ENCODE measurements at places on chromosomes 2 and 18.

DNA sequence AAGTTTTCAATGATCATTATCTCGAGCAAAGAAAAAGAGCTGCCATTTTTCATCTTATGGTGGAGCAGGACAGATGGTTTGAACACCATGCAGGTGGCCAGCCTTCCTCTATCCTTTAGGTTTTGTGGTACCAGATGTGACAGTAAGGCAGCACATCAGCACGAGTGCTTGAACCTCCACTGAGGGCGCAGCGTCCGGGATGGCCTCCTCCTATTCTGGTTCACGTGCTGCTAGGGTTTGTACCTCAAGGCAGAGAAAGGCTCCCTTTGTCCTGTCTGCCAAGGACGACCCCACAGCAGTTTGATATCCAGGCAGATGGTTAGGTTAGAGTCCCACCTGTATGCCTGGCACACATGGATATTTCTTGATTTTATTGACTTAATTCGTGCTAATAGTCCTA is 50.2 kb downstream of the DCDC2C start:
- no peak for DNase-seq

GRCh38 chr2:181574321-181574720 is 82.6 kb downstream of the CERKL start:
- no peak for DNase-seq

DNA sequence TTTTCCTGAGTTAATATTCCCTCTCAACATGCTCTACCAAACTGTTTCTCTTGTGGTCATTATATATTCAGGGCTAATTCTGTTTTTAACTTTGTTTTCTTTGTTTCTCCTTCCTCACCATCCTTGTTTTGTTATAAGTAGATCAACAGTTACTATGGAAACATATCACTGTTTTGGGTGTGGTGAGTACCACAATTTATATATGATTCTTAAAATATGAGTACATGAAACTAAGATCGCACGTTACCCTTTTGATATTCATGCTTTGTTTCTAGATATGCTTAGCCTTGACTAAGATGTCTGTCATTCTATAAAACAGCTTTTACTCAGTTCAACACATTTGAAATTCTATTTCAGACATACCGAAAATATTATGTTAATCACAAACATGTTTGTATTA is 232.3 kb upstream of the ITGA4 start:
- DNase-seq = no peak

- no peak for DNase-seq
Measured at GRCh38 chr2:1004398-1004797, 53.7 kb downstream of the SNTG2 start.

GRCh38 chr2:217657252-217657651 is 345.5 kb downstream of the TNS1 start:
- no peak for DNase-seq
